ENCODE measurements at places on chromosomes 6 and 20.

- no peak for DNase-seq
Measured at GRCh38 chr6:164911873-164912580, 397.4 kb downstream of the C6orf118 start.

DNA sequence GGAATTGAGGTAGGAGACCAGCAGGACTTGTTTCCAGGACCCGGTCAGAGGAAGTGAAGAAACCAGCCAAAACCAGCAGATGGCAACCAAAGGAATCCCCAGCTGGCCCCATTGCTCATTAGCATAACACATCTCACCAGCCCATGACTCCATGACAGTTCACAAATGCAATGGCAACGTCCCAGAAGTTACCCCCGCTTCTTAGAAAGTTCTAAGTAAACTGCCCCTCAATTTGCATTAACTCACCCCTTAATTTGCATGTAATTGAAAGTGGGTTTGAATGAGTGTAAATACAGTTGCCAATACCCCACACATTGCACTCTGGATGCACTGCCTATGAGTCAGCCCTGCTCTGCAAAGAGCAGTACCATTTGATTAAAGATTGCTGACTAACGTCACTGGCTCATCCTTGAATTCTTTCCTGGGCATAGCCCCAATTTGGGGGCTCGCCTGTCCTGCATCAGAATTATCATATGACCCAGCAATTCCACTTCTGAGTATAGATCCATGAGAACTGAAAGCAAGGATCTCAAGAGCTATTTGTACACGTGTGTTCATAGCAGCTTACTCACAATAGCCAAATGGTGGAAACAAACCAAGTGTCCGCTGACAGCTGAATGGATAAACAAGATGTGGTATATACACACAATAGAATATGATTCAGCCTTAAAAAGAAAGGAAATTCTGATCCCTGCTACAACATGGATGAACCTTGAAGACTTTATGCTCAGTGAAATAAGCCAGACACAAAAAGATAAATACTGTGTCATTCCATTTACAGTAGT, 36.4 kb downstream of the MYLK4 start:
- DNase-seq: no peak

DNA sequence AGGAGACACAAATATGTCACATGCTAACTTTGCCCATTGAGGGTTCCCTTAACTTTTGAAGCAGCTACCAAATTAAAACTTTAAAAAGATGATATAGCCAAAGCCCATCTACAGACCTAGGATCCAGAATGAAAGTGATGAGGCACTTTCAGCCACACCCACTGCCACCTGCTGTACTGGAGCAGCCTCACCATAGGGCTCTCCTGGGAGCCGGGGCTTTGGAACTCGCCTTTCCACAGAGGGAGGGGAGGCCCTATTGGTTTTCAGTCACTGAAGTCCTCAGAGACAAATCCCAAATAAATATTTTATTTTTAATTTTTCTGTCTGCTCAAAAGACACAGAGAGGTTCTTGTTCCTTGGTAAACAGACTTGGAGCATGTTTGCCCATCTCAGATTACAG, 238.1 kb upstream of the TAB2 start:
- DNase-seq: no peak

- no peak for DNase-seq
Measured at GRCh38 chr20:45727044-45727443, 4.9 kb downstream of the SPINT4 start.

DNA sequence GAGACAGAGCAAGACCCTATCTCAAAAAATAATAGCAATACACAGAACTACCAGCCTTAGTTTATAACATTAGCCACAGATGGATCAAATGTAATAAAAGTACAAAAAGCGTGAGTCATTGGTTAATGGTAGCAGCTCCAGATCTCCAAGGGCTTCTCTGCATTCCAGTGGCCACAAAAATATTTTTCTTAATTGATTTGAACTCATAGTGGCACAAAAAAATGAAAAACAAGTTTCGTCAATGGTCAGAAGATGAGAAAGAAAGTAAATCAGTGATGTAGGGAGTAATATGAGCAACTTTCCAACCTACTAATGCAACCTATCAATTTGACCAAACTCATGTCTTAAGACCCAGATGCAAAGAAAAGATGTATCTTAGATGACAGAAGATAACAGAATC, 79.6 kb downstream of the CEP57L1 start:
- DNase-seq: no peak

- DNase-seq: no peak
Measured at GRCh38 chr6:4935486-4935885, 68.4 kb downstream of the RPP40 start.

- DNase-seq: no peak
Measured at GRCh38 chr20:9388160-9388812, 126.1 kb upstream of the LAMP5 start.

- DNase-seq: no peak
Measured at GRCh38 chr6:36135053-36135731, 4.9 kb downstream of the MAPK13 start.

GRCh38 chr20:37728635-37728983, 34.8 kb downstream of the CTNNBL1 start:
- no peak for DNase-seq

GRCh38 chr20:34334654-34335407, 28.2 kb upstream of the ITCH start:
- DNase-seq: no peak

DNA sequence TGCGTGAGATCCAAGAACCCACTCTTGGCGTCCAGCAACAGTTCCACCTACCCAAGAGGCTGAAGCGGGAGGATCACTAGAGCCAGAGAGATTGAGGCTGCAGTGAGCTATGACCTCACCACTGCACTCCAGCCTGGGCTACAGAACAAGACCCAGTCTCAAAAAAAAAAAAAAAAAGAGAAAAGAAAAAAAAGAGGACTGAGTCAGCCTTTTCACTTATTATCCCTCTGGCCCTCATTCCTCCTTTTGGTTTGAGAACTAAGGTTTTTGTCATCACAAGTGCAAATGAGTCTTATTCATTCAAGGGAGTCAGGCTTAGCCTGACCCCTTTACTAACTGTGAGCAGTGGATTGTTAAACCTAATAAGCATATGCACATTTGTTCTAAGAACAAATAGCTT, 37.9 kb upstream of the JARID2 start:
- DNase-seq: no peak

GRCh38 chr6:32668226-32668747, 1.8 kb upstream of the HLA-DQB1 start:
- no peak for DNase-seq

GRCh38 chr6:121929301-121929700, 470.2 kb upstream of the HSF2 start:
- DNase-seq: no peak

DNA sequence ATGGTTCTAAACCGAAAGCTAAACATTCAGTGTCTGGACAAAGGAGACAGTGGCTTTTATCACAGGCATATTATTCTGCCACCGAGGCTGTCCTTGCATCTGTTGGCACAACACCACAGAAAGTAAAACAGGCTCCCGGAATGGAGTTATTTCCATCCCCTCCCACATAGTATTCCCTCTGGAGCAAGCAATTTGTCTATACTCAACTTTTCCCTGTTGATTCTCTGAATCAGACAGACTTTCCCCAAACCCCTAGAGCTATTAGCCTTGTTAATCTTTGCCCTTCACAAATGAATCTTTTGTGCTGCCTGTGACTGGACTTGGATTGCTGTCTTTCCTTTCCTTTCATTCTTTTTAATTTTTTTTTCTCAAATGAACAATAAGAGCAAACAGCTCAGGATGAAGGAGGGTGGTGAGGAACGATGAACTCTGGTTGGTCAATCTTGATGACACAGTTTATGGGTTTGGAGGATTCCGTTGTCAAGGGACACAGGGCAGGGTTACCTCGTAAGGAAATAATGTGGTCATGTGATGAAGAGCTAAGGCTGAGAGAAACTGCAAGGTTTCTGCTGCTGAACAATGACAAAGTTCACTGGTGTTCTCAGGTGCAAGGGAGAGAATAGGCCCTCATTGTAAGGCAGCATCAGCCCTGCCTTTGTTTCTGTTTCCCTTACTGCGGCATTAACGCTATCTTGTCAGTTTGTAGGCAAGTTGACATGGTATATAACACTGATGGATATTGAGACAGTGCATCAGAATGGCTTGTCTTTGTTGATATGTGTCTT, 275.0 kb upstream of the BMP2 start:
- no peak for DNase-seq

GRCh38 chr6:108559884-108560462, 744 bp upstream of the FOXO3 start:
- no peak for DNase-seq

DNA sequence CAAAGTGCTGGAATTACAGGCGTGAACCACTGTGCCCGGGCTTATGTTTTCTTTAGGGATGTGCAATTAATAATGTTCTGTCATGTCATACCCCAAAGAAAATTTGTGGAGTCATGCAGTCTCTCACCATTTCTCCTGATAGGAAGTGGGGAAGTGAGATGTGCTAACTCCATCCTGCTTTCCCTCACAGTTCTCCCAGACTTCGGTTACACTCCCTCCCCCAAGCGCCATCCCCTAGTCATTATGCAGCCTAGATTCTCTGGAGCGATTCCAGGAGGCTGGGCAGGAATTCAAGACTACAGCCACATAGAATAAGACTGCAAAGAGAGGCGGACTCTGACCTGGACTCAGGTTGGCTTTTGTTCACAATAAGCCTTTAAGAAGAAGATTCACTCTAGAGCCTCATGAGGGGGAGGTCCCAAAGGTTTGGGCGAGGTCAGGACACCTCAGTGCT, 271.4 kb downstream of the ALDH8A1 start:
- DNase-seq: peak; percentile 62

GRCh38 chr6:12014027-12014872, 2.1 kb downstream of the HIVEP1 start:
- DNase-seq: no peak

DNA sequence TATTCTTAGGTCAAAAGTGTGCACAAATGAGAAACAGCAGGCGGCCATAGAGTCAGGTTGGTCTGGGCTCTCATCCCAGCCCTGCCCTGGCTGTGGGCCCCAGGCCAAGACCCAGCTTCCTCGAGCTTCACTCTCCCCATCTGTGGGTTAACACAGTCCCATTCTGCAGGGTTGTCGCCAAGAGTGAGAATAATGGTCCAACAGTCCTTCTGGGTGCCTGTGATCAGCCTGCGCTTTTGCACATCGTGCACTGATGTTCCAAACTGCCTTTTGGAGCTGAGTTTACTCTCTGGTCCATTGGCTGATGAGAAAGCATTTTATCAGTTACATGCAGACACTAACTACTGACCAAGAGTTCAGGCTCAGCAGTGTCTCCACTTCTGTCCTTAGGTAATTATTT, 82.6 kb downstream of the INSM1 start:
- peak; percentile 63 for DNase-seq

DNA sequence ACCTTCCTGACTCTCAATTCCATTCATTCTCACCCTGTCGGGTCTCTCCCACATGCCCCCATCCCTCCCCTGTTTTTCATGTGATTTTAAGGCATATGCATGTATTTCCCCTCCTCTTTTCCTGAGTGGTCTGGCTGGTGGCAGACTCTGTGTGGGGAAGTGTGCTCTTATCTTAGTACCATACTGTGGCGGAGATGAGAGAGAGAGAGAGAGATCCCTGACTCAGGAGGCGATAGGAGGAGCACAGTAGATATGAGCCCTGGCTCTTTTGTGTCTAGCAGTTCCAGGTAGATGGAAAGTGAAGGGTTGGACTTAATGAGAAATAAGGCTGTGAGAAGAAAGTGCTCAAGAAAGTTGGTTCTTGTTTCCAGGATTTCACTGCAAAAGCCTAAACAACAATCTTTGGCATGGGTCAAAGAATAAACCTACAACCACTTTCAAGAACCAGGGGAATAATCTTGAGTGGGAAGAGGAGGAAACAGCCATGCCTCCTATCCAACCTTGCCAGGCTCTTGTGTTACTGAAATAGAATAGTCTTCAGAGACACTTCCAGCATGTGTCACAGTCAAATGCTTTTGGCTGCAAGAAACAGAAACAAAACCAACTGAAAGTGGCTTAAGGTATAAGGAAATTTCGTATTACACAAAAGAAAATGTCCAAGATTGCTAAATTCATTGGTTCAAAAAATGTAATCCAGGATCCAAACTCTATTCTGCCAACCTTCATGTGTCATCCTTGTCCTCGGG, 123.8 kb upstream of the MYLIP start:
- DNase-seq: no peak

GRCh38 chr6:52640170-52640569, 30.7 kb upstream of the TMEM14A start:
- DNase-seq: no peak

DNA sequence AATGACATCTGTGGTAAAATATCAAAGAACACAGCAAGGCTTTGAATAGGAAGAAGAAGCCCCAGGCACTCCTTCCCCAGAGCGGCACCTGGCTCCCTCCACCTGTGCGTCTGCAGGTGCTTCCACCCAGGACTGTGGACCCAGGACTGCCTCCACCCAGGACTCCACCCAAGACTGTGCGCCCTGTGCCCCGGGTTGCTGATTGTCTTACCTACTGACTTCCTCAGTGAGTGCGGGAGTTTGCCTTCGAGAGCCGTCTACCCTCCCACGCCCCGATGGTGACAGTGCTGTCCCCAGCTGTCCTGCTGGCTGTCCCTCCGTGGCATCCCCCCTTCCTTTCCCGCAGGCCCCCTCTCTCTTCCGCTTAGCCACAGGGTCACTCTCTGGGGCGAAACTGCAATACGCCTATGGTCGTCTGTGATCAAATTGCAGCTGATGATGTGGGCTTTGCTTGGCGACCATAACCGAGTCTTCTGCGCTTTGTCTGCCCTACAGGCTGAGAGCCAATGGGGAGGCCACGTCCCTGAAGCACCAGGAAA, 52.1 kb downstream of the IRF4 start:
- no peak for DNase-seq

- no peak for DNase-seq
Measured at GRCh38 chr6:161465403-161465802, 191.5 kb upstream of the AGPAT4 start.

DNA sequence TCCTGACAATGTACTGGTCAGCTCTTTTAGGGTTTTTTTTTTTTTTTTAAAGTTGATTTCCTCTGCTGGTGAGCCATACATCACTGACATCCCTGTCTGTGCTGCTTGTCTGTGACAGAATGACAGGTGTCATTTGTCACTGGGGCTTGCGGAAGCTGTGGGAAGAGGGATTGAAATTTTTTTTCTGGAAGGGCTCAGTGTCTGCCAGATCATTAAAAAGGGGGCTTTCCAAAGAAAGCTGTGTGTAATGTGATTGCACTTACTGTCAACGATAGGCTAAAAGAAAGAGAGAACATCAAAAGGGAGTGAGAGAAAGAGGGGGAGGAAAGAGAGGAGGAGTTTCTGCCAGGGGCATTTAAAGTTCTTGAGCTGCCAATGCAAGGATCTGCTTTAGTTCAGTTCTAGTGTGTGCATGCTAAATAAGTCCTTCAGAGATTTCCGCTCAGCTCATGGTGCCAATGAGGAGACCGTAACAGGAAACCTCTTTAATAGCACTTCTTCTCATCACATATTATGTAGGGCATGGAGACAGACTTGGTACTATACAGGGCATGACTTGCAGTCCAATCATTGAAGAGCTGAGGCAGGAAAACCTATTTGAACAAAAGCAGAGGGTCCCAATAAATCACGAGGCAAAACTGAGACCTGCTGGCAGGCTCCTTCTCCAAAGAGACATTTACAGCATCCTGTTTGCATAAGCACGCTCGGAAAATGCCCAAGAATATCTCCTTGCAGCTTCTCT, 177.2 kb downstream of the TSHZ2 start:
- no peak for DNase-seq
